Stimulated activated CD4-positive, alpha-beta T cell treated with anti-CD3 and anti-CD28 coated beads, TNF-alpha, amount 100 ng/mL, for 4 hours (primary cell): ENCODE measurements at places on chromosomes 12 and 14.

GRCh38 chr12:97753332-97753731 lies 290.7 kb downstream of the RMST start:
- DNase-seq, result no peak

GRCh38 chr14:100584056-100585031 lies 2.9 kb downstream of the BEGAIN start:
- DNase-seq, result no peak

GRCh38 chr12:89244536-89244935 lies 107.8 kb downstream of the DUSP6 start:
- no peak for DNase-seq

GRCh38 chr12:113092607-113093408 lies 36.3 kb downstream of the DTX1 start:
- no peak for DNase-seq

GRCh38 chr14:75279763-75280290 lies 1.2 kb downstream of the FOS start:
- no peak for DNase-seq

- no peak for DNase-seq
Observed at GRCh38 chr12:121511916-121512315, 68.9 kb downstream of the KDM2B start.

- DNase-seq, result no peak
Observed at GRCh38 chr14:43877351-43877960, 629.6 kb downstream of the FSCB start.

DNA sequence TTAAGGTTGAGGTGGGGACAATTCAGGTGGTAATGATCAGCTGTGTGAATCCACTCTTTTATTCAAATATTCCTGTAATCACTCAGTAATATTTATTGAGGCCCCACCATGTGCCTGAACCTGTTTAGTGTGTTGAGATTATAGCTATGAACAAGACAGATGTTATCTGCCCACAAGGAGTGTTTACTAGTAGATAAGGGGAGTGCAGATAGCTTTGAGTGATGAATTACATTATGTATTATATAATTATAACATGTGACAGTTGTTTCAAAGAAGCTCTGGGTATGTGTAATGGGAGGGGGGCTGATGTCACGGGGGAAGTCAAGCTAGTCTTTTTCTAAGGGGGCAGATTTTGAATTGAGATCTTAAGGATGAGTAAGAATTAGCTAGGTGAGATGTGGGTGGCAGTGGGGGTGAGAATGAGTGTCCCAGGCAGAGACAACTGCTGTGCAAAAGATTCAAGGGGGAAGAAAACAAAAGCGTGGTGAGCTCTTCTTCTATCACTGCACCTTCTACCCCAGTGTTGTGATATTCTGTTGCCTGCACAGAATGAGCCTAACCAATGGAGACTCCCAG lies 21.3 kb upstream of the SRRM4 start:
- no peak for DNase-seq

- DNase-seq, result no peak
Observed at GRCh38 chr12:92142251-92142926, 3.3 kb downstream of the BTG1 start.

- DNase-seq, result no peak
Observed at GRCh38 chr12:127194176-127194575, 1072.8 kb upstream of the TMEM132C start.

DNA sequence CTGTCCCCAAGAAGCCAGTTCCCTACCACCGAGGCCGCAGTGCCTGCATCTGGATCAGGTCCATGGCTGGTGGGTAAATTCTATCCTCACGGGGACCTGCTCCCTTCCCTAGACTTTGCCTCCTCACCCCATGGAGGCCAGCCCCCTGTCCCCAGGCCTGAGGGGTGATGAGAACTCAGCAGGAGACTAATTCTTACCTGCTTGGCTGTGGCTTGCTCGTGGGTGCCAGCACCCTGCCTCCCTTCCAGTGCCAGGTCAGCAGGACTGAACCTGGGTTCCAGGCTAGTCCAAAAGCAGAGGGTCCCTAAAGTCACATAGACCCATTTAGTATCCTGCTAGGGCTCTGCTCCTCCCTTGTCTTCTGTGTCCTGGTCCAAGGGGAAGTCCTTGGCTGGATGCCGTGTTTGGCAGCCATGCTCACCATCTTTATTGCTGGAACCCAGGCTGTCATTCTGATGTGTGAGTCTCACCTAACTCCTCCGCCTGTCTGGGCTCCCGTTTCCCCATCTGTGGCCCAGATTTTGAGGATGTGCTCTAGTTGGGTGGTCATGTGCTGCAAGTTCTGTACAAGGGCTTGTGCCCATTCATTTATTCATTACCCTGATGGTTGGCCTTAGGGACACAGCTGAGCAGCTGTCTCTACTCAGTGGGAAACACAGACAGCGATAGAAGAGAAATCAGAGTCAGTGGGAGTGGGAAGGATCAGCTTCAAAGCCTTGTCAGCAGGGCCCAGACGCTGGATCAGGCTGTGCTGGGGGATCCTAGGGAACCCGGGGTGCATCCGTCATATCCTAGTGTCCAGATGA lies 949 bp downstream of the PLBD2 start:
- no peak for DNase-seq

- no peak for DNase-seq
Observed at GRCh38 chr14:92460916-92461579, 52.5 kb upstream of the RIN3 start.

GRCh38 chr14:55245657-55246268 lies 25.5 kb upstream of the FBXO34 start:
- no peak for DNase-seq

- DNase-seq, result no peak
Observed at GRCh38 chr12:132305560-132305966, 23.8 kb downstream of the GALNT9 start.
